ENCODE measurements at places on chromosomes 12 and 14.

GRCh38 chr14:91332986-91333649 is 84.5 kb downstream of the CCDC88C start:
- DNase-seq: no peak

DNA sequence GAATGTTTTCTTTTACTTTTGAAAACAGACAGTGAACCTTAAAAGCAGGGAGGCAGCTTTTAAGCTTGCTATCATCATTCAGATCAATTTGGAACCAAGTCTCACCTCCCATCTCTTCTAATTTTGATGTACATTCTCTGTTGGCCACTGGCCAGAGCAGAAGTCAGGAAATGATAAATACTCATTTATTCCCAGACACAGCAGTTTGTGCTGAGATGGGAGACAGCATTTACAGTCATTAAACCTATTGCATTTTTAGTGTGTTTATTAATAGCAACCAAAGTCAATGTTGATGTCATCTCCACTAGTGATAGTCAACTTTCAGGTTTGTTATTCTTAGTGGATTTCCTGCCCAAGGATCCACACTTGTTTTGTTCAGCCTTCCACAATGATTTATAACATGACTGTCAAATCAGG is 320.0 kb upstream of the ATP2B1 start:
- DNase-seq: no peak

DNA sequence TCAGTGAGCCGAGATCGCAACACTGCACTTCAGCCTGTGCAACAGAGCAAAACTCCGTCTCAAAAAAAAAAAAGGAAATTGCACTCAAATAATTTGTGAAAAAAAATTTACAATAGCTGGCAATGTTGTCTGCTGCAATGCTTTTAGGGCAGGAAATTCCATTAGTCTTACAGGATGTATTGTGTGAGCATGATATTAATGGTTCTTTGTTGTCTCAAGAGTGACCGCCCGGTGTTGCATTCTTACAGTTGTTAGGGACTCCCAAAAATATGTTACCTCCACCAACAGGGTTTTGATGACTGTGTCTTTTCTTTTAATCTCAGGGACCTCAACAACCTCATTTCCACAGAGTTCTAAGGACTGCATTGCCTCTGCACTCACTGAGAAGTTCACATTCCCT is 44.8 kb downstream of the PZP start:
- no peak for DNase-seq

DNA sequence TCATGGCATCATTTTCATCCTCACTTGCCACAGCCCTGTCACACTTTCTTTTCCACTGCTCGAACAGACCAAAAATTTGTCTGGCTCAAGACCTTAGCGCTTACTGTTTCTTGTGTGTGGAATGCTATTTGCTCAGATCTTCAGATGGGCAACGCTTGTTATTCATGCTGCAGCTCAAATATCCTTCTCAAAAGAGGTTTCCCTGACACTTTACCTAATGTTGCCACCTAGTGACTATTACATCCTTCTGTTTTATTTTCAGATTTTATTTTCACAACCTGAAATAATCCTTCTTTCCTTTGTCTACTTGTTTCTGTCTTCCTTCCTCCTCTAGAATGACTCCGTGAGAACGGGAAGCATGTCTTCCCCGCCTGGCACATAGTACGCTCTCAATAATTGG is 5.6 kb downstream of the FBXO33 start:
- peak; percentile 44 for DNase-seq

DNA sequence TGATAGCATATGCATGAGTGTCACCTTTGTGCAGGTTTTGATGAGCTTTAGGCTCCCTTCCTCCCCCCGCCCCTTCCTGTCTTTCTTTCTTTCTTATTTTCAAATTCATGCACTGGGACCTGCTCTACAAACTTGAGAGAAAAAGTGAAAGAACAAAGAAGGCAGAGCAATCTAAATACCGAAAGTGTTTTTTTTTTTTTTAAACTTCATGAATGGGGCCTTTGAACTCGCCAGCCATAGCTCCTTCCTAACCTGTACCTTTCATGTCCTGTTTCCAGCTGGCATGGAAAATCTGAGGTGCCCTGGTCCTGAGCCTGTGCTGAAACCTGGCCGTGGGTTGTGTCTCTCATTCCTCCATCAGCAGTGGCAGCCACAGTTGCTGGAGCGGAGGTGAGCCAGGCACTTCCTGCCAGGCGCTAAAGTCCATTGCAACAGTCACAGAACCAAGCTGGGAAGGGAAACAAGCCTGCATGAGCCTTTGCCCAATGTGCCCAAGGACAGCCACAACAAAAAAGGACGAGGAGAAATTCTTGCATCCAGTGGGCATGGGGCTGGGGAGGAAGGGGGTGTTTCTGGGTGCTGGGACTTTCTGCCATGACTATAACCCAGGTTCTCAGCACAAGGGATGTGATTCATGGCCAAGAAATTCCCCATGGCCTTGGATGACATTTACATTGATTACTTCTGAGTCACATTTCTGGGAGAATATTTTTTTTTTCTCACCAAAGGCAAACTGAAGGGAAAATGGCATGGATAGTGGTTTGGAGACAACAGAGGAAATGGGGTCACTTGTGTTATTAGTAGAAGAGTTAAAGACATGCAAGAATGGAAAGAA is 102.7 kb downstream of the TMEM30B start:
- DNase-seq: no peak

DNA sequence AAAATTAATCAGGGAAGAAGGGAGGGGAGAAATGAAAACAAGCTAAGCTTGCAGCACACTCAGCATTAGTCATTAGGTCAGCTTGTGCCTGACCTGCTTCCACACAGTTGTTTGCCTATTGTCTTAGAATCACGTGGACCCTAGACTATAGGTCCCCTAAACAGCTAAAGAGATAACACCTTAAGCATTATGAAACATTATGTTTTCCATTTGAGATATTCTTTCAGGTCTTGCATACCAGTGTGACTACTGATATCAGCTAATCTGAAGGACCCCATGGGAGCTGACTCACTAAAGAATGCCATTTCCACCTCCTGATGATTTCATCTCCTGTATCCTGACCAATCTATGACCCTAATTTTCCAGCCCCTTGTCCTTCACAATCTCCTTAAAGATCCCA is 154.1 kb upstream of the FUT8 start:
- DNase-seq: no peak

DNA sequence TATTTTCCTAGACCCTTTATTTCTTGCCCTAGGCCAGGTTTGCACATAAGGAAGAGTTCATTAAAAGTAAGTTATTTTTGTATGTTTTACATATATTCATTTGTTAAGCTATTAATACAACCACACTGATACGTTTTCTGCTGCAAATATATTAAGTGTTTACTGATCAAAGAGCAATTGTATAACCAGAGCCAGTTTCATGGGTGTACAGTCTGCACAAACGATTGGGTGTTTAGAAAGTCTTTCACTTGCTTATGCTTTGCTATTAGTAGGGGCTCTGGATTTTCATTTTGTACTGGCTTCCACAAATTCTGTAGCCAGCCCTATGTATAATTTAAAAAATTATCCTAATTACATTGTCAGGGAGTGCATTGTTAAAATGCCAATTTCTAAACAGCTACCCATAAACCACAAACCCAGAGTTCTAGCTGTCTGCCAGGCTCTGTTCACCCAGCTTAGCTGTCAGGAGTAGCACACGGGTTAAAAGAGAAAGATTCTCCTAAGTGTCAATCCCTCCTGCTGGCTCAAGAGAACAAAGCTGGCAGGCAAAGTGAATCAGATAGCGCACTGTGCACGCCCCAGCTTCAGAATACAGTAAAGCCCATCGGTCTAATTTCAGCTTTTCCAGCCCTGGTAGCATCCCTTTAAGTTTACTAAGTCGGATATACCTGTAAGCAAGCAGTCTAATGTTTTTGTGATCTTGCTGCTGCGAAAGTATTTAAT is 151.0 kb upstream of the LMO3 start:
- DNase-seq: no peak

DNA sequence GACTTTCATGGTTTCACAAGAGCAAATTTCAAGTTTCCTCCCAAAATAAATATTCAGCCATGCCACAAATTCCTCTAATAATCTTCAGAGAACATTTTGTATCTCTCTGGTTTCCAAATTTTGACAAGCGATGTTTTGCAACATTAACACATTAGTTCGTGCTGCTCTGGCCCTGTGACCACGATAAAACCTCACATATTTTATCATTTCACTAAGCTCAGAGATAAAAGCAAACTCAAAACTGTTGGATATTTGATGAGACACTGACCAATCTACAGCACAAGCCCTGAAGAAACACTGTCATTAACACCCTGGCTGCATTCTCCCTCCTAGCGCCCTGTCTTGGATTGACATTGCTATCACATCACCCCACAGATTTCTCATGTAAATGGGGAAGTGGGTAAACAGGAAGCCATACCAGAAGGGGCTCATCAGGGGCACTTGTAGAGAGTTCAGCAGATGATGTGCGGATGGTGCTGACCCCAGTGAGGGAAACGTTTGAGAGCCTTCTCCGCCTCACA is 264.3 kb downstream of the PRKD1 start:
- DNase-seq: no peak

DNA sequence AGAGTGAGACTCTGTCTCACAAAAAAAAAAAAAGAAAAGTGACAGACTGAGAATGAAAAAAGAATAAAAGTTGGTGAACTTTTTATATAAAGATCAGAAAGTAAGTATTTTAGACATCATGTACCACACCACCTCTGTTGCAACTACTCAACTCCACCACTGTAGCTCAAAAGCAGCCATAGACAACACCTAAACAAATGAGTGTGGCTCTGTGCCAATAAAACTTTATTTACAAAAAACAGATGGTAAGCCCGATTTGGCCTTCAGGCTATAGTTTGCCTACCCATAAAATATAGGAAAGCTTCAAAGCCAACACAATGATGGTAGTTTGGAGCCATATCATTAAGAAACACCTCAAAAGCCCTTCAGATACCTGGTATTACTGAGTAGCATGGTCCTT is 154.5 kb upstream of the FOXN3 start:
- DNase-seq: no peak

DNA sequence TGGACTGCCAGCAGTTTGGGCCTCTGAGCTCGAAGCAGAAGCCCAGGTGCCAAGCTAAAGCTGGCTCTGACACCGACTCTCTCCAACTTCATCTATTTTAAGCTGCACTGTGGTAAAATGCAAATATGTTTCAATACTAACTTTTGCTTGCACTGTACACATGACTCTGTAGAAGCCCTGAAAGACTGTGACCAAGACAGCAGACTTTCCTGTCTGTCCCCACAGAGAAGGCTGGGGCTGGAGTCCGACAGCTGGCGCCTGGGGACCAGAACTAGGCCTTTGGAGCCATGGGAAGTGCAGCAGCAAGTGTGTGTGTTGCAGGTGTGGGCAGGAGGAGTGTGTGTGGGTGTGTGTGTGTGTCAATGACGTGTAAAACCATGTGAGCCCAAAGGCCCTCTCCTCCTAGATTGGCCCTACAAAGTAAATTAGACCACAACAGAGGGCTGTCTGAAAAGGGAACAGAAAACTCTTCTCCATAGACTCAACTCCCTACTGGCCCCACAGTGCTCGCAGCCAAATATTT is 16.4 kb upstream of the RAB35 start:
- DNase-seq: no peak

GRCh38 chr14:67137744-67138371 is 51.4 kb upstream of the GARIN2 start:
- DNase-seq: no peak

DNA sequence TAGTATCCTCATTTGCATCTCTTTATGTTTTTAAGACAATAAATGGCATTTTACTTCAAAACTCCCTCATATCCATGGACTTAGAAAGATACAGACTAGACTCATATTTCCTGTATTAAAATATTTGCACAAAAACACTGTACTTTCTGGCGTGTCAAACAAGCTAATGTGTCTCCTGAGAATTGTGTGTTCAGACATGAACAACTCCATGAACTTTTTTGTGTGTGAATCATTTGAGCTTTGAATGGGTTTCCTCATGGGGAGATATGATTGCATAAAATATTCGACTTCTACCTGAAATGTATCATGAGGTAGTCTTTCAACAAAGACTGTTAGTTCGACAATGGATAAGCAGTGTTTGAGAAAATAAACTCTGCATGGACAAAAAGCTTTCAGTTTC is 58.8 kb downstream of the TMEM30B start:
- DNase-seq: no peak

GRCh38 chr12:71152851-71153250 is 4.9 kb downstream of the TSPAN8 start:
- DNase-seq: no peak
